ENCODE measurements at places on chromosomes 5 and 9. TPM values are rescaled to one million over a fixed set of nuclear protein-coding genes. Genes with fewer than 3 reads are reported as not detected.

DNA sequence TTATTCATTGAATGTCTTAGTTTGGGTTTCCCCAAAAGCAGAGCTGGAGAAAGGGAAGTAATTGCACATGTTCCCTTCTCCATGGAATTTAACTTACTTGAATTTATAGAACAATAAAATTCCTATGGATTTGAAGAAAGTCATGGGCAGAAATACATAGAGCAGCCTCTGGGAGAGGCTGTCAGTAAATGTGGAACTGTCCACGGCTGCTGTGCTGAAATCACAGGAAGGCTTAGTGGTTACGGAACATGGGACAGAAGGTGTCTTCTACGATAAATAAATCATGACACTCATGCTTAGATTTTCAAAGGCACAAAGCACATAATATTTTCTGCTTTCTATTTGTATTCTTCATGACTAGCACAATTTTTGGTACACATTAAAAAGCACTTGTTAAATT, 440.6 kb upstream of the IZUMO3 start:
- no peak for DNase-seq

- no peak for DNase-seq
Observed at GRCh38 chr5:149314571-149315111, 30.7 kb upstream of the GRPEL2 start.

- DNase-seq: no peak
Observed at GRCh38 chr9:136650648-136651047, 12.1 kb upstream of the EGFL7 start.

DNA sequence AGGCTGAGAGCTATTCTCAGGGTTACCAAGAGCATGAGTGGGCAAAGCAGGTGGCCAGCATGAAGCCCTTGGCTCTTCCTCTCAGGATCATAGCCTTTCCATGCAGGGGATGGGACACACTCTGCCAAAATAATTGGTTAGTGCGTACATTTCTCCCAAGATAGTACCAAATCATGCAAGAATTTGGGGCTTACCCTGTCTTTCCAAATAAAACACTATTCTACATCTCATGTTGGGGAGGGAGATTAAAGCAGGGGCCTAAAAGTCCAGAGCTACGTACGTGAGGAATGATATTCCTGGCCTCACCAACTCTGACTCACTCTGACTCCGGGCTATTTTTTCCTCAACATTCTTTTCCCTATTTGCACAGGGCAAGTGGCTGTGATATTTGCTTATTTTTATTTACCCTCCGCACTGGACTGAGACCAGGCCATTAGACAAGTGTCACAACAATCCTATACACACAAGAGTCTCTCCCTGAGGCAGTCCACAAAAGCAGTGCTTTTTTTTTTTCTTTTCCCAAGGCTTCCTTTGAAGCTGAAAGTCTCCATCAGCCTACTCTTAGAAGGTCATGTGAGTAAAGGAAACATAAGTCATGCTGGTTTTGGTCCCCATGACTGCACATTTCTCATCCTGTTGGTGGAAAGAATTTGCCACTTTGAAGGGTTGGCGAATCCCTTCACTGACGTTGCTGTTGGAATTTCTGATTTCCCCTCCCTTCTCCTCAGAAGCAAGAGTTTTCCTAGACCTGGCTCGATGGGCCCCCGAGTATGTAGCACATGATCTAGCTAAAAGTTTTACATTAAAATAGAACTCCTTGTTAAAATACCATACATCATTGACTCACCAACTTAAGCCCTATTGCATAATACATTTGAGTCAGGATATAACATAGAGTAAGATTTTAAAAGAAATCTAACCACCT, 40.0 kb downstream of the TMEM252 start:
- DNase-seq: no peak

- no peak for DNase-seq
Observed at GRCh38 chr9:136860529-136860928, 5.6 kb downstream of the EDF1 start.

- DNase-seq: no peak
Observed at GRCh38 chr5:163880302-163880701, 374.9 kb downstream of the MAT2B start.

GRCh38 chr9:78314953-78315870, 18.3 kb downstream of the PSAT1 start:
- DNase-seq: no peak

GRCh38 chr5:171627936-171628632, 157.5 kb upstream of the SMIM23 start:
- DNase-seq: no peak

- DNase-seq: no peak
Observed at GRCh38 chr5:143279698-143280097, 123.8 kb downstream of the NR3C1 start.

DNA sequence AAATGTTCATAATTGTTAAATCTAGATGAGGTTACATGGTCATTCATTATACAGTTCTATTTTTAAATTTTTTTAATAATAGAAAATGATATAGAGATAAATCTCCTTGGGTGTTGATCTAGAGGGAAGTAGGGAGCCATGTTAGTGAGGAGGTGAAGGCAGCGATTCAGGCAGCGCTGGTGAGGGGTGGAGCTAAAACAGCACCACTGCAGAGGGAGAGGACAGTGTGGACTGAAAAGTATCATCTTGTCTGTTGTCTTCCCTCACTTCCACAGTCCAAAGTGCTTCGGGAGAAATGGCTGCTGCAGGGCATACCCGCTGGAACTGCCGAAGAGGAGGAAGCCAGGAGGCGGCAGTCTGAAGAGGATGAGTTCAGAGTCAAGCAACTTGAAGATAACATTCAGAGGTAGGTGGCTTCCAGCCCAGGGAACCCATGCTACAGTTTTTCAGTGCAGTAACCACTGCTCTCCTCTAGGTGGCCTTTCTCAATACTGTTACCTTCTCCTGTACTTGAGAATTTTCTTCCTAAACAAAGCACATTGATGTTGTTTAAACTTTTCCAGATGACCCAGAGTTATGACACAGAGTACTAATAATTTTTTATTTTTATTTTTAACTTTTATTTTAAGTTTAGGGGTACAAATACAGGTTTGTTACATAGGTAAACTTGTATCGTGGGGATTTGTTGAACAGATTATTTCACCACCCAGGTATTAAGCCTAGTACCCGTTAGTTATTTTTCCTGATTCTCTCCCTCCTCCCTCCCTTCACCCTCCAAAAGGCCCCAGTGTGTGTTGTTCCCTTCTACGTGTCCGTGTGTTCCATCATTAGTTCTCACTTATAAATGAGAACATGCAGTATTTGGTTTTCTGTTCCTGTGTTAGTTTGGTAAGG, 100.5 kb downstream of the PALM2AKAP2 start:
- no peak for DNase-seq

GRCh38 chr5:143448518-143448917, 45.0 kb upstream of the NR3C1 start:
- no peak for DNase-seq

- DNase-seq: no peak
Observed at GRCh38 chr9:124501771-124502320, 5.4 kb downstream of the NR5A1 start.

DNA sequence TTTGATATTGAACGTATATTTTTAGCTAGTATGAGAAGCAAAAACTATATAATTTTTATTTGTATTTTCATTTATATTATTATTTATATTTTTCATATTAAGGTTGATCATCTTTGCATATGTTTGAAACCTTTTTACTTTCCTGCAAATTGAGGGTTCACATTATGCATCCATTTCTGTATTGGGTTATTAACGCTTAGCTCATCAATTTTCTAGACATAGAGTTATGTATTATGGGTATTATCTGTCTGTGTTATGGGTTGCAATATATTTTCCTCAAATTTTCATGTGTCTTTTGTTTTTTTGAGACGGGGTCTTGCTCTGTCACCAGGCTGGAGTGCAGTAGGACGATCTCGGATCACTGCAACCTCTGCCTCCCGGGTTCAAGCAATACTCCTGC, 2377.0 kb upstream of the WWC1 start:
- DNase-seq: no peak

GRCh38 chr5:1101961-1102713, 9.7 kb downstream of the SLC12A7 start:
- peak; percentile 57 for DNase-seq

DNA sequence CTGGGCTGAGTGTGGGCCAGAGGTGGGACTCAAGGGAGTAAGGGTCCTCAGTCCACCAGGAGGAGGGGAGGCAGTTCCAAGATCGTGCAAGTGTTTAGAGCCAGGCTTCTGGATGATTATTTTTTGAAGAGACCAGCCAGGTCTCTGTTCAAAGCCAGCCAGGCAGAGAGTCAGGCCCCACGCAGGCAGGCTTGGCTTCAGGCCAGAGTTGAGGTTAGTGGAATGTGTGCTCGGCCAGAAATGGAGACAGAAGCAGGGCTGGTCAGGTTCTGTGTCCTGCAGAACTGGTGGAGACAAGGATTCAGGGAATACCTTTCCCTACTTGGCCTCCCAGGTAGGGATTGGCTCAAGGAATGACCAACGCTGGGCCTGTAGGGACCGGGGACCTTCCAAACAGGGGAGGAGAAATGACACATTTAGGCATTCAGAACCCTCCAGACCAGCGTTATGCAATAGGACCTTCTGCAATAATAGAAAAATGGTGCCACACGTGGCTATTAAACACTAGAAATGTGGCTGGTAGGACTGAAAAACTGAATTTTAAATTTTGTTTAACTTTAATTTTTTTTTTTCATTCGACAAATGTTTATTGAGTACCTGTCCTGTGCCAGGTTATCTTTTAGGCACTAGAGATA, 106.2 kb downstream of the CMYA5 start:
- DNase-seq: no peak

GRCh38 chr9:132864691-132865090, 13.4 kb downstream of the AK8 start:
- no peak for DNase-seq

- DNase-seq: no peak
Observed at GRCh38 chr5:72377910-72378638, 57.9 kb downstream of the PTCD2 start.

DNA sequence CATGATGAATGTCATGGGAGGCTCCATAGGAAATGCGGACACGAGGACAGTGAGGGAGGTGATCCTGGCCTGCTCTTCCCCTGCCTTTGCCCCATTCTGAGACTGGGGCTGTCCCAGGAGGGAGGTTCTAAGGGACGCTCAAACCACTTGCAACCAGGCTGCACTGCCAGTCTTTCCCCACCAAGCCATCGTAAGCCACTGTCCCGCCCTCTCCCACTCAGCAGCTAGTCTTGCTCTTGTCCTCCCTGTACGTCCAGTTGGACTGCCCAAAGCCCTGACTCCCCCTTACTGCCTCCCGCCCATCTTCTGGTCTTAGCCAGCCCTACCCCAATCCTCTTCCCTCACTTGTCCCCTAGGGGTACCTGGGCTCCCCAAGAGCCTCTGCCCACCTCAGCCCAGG, 115.7 kb downstream of the FSTL4 start:
- no peak for DNase-seq

DNA sequence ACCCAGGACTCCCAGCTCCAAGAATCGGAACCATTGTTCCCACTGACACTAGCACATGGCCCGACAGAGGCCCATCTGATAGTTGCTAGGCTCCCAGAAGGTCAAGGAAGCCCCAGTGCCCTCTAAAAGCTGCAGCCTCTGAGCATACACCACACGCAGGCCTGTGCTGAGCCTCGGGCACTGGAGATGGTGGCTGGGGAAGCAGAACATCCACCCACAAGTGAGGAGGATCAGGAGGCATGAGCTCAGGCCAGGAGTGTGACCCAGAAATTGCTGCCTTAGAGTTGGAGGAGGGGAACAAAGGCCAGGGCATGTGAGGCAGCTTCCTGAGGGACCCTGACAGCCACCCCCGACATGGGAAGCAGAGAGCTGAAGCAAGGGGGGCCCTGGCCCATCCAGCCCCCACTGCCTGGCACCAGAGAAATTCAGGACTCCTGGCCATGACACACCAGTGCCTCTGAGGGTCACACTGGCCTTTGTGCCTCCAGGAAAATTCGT, 21.4 kb downstream of the IPPK start:
- no peak for DNase-seq

GRCh38 chr5:149060325-149060724, 2.5 kb downstream of the SH3TC2 start:
- no peak for DNase-seq

GRCh38 chr9:97895695-97896332, 26.5 kb downstream of the TRMO start:
- no peak for DNase-seq

DNA sequence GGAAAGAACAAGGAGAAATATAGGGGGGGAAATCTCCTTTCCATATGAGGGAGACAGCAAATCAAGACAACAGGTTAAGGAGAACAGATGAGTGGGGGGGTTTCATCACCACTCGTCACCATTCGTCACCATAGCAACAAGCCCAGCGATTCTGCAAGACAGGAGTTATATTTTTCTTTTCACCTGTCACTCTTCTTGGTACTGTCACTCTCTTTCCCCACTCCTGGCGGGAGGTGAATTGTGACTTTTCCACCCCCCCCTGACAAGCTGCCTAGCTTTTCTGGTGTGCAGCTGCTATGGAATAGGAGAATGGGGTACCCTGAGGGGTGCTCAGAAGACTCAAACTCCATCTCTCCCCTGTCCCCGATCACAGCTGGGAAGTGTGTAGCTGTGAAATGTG, 239.9 kb downstream of the FAM114A2 start:
- no peak for DNase-seq

GRCh38 chr5:1966461-1966860, 83.7 kb upstream of the IRX4 start:
- DNase-seq: no peak

DNA sequence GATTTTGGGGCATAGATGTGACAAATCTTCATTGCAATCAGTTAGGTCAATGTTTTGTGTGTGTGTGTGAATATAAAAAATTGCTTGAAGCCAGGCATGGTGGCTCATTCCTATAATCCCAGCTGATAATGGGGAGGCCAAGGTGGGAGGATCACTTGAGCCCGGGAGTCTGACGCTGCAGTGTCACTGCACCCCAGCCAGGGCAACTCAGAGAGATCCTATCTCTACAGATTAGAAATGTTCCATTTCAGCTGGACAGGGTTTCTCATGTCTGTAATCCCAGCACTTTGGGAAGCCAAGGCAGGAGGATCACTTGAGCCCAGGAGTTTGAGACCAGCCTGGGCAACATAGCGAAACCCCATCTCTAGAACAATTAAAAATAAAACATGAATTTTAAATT, 11.5 kb downstream of the OR2V2 start:
- no peak for DNase-seq

- DNase-seq: peak; percentile 79
Observed at GRCh38 chr9:91423785-91424402, at the start of gene NFIL3. Gene NFIL3 (minus strand): TSS chr9:91423832. CDS start chr9:91410734, 13,098 bp downstream.

GRCh38 chr9:106621313-106622163, 241.4 kb upstream of the ZNF462 start:
- DNase-seq: no peak

Gene GTF2H2C
- 24.8 TPM for polyA plus RNA-seq

Gene ADAMTSL1
- polyA plus RNA-seq: not detected

Gene SPATA31C1
- polyA plus RNA-seq: not detected

Gene MRNIP
- 6.2 TPM for polyA plus RNA-seq

Gene CCL27
- polyA plus RNA-seq: not detected

Gene PTPRD
- polyA plus RNA-seq: not detected

Gene ESM1
- polyA plus RNA-seq: 0.74 TPM

Gene TRIP13
- polyA plus RNA-seq: 0.41 TPM

Gene CTSV
- polyA plus RNA-seq: not detected

Gene CERCAM
- polyA plus RNA-seq: 20.7 TPM

Gene KCNMB1
- polyA plus RNA-seq: not detected

Gene LPCAT1
- 107 TPM for polyA plus RNA-seq

Gene PCDHGB5
- 0.36 TPM for polyA plus RNA-seq

All from immature natural killer cell (primary cell).